ENCODE measurements at places on chromosomes 11 and 22.

GRCh38 chr11:110473706-110474105 lies 44.0 kb downstream of the FDX1 start:
- no peak for DNase-seq

DNA sequence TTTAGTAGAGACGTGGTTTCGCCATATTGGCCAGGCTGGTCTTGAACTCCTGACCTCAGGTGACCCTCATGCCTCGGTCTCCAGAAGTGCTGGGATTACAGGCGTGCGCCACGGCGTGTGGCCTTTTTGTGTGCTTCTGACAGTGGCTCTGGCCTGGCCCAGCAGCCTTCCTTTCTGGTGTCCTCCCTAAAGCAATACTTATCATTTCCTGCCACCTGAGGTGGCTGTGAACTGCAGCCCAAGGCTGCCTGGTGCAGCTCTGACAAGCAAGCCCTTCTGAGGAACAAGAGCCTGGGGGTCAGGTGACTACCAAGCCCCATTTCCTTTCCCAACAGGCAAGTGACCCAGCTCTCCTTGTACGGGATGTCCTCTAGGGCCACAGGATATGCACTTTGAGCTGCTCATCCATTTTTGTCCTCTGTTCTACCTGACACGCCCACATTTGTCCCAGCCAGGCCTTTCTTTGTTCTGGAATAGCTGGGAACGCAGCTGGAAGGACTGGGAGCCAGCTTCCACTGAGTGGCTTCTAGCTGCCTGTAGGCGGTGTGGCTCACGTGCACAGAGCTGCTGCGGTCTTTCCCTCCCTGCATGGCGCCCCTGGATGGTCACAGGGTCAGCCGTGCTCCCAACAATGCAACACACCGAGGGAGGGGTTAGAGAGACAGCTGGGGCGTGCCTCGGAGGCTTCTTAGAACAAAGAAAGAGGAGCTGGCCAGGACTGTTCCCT lies 12.3 kb upstream of the BID start:
- DNase-seq = peak; percentile 18

DNA sequence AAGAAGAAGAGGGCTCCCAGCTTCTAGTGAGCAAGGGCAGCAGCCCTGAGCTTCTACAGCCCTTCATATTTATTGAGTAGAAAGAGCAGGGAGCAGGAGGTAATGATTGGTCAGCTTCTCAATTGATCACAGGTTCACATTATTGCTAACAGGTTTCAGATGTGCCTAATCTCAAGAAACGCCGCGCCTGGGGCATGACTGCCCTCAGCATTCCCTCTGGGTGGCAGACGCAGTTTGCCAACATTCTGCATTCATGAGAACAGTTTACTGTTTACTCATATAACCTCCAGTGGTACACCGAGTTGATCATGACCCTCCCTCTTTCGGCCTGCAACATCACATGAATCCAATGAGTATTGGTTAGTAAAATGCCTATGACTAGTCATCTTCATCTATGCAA lies 4.7 kb upstream of the ZNF74 start:
- DNase-seq = no peak

- DNase-seq = peak; percentile 69
Measured at GRCh38 chr11:110076371-110076965, 16.7 kb upstream of the ZC3H12C start.

DNA sequence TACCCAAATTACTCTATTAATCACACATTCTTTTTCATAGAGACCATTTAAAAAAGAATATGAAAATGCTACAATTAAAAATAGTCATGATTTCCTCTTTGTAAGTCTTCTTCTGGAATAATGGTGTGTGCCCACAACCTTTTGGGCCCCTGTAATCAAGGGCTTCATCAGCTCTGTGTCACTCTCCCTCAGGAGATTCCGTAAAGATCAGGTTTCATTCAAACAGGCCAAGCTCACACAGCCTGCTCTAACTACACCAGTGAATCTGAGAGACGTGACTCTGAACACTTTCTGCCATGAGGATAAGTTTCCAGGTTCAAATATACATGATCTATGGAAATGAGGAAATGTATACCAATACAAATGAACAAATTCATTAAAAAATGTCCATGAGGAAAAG lies 9.5 kb downstream of the DRICH1 start:
- no peak for DNase-seq

DNA sequence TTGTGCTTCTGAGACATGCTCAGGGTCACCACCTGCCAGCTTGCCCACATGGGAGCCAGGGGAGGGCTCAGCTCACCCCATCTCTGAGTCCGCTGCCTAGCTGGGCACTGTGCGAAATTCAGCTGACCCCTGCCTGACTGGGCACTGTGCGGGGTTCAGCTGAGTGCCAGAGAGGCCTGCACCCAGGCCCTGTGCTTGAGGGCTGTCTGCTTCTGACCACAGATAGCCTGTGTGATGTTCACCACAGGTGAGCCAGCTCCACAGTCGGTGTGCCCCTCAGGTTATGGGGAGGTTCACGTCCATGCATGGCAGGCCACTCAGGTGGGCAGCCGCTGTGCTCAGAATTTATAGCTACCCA lies 84.5 kb upstream of the SUSD2 start:
- no peak for DNase-seq

GRCh38 chr11:73326929-73327811 lies 19.1 kb downstream of the ARHGEF17 start:
- peak; percentile 52 for DNase-seq

- no peak for DNase-seq
Measured at GRCh38 chr22:35981900-35982299, 46.7 kb downstream of the RBFOX2 start.

- no peak for DNase-seq
Measured at GRCh38 chr11:111460340-111460739, 51.8 kb downstream of the BTG4 start.

GRCh38 chr11:20038412-20038811 lies 121.9 kb downstream of the DBX1 start:
- DNase-seq = no peak

- no peak for DNase-seq
Measured at GRCh38 chr22:37249986-37250385, 5.9 kb upstream of the RAC2 start.

DNA sequence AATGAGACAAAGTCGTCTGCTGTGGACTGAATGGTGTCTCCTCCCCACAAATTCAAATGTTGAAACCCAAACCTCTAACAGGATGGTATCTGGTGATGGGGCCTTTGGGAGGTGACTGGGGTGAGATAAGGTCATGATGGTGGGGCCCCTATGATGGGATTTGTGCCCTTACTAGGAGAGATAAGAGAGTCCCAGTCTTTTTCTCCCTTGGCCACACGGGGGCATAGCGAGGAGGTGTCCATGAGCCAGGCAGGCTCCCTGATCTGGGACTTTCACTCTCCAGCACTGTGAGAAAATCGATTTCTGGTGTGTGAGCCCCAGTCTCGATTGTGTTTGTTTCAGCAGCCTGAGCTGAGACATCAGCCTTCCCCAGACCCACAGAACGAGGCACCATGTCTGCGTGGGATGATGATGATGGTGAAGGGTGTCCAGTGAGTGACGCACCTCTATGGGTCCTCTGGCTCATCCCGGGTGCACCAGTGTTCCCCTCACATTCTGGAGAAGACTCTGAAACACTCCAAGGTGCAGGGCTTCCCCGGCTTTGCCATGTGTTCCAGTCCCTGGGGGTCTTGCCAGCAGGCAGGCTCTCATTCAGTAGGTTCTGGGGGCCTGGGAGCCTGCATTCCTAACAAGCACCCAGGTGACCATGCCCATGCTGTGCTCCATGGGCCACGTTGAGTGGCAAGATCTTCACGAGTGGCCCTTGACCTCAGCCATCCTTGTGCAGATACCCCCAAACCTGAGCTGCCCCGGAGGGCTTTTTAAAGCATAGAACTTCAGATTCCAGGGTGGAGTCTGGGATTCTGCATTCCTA lies 363.0 kb downstream of the CTTN start:
- no peak for DNase-seq

- DNase-seq = no peak
Measured at GRCh38 chr11:60858731-60859464, 3.1 kb upstream of the PTGDR2 start.

DNA sequence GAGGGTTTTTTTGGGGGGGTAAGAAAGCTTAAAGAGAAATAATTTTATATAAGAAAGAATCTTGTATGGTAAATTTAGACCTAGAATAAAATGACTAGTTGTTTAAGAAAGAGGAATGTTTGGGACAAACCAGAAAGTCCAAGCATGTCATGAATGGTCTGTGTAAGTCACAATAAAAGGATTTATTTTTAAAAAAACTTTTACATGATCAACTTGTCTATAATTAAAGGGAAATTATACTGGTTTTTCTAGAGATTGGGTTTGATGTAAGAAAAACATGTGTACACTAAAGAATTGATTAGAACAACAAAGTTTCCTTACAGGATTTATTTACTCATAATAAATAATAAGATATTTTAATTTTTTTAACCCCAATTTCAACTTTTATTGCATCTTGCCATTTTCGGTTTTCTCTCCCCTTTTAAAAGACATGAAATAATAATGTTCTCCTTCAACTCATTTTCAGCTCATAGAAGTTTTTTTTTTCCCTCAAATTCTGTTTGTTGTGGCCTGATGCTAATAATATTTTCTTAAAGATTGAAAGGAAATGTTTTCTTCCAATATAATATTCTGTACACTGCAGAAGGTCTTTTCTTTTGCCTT lies 35.4 kb upstream of the INCENP start:
- no peak for DNase-seq

GRCh38 chr11:102155676-102156075 lies 45.4 kb downstream of the YAP1 start:
- DNase-seq = peak; percentile 48

DNA sequence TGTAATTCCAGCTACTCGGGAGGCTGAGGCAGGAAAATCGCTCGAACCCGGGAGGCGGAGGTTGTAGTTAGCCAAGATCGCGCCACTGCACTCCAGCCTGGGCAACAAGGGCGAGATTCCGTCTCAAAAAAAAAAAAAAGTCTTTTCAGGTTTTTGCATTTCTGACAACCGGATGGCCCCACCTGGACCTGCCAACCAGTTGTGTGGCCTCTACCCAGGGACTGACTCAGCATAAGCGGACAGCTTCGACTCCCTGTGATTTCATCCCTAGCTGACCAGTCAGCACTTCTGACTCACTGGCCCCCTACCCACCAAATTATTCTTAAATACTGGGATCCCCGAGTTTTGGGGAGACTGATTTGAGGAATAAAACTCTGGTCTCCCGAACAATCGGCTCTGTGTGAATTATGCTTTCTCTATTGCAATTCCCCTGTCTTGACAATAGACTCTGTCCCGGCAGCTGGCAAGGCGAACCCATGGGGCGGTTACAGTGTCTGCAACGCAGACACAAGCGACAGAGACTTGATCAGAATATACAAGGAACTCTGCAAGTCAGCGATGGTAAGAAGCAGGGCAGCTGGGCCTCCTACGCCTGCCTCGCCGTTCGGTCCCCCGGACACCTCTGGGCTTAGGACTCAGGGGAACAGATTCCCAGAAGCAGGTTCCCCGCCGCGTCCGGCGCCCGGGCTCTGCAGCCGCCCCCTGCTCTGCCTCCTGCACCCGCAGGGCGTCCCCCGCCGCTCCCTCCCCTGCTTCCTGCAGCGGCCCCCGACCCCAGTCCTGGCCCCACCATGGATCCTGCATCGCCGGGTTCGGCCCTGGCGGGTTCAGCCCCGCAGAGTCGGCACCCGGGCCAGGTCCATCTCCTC lies 741 bp upstream of the TALDO1 start:
- peak; percentile 26 for DNase-seq

- DNase-seq = no peak
Measured at GRCh38 chr11:64794526-64794925, 8.5 kb downstream of the MAP4K2 start.

DNA sequence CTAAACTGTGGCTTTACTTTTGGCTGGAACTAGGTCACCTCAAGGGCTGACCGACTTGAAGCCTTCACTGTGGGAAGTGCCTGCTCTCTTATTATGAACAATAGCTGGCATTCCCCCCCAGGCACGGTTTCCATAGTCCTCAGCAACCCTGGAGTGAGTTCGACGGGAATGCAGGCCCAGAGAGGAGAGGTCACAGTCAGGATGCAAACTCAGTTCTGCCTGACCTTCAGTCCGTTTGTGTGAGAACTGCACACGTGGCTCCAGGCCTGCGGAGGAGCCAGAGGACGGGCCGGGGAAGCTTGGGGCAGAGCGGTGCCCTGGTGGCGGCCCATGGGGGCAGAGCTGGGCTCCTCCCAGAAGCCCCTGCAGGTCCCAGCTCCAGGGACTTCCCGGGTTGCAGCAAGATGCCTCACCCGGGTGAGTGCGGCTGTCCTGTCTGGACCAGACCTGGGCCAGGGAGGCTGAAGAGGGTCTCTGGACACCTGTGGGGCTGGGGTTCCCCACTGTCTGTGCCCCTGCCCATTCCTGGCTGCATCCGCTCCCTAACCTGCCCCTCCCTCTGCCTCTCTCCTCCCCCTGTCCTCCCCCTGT lies 17.2 kb downstream of the SLC25A18 start:
- no peak for DNase-seq

- peak; percentile 79 for DNase-seq
Measured at GRCh38 chr22:44304354-44304753, 8.4 kb downstream of the SHISAL1 start.

DNA sequence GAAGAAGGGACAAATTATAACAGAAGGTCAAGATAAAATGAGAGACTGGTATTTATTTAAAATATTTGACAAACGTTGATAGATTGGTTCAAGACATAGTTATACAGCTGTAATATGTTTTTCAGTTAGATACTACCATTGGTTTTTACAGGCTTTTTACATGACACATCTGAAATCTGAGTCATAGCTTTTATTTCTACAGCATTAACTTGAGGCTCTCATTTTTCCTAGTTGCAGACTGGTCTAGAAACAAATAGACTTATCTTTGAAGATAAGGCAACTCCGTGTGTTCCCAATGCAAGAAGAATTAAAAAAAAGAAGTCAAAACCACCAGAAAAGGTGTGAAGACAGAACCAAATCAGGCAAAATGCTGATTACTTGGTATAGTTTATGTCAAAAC lies 31.3 kb downstream of the CEP57 start:
- peak; percentile 61 for DNase-seq

DNA sequence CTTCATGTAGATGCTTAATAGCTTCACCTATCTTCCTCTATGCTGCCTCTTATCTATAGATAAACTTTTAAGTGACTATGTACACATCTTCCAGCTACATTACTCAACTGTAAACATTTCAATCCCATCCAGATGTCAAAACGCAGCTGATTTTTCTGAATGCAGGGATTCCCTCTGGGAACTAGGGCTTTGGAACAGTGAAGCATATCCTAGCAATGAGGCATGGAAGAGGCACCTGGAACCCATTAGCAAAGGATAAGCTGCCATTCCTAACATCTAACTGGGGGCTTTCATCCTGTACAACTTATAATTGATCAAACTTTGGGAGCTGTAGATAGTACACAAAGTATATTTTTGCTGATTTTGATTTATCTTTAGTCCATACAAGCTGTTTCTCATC lies 40.8 kb upstream of the OPCML start:
- no peak for DNase-seq

- no peak for DNase-seq
Measured at GRCh38 chr11:129428557-129428956, 52.9 kb downstream of the BARX2 start.

- no peak for DNase-seq
Measured at GRCh38 chr11:44625759-44626523, 60.5 kb downstream of the CD82 start.

- DNase-seq = no peak
Measured at GRCh38 chr22:34001701-34002466, 81.6 kb upstream of the LARGE1 start.
